Vagina (tissue), 2 donors: ENCODE measurements at places on chromosomes 4 and X.

GRCh38 chr4:148015058-148015457 lies 283.2 kb downstream of the ARHGAP10 start:
- DNase-seq, result no peak

DNA sequence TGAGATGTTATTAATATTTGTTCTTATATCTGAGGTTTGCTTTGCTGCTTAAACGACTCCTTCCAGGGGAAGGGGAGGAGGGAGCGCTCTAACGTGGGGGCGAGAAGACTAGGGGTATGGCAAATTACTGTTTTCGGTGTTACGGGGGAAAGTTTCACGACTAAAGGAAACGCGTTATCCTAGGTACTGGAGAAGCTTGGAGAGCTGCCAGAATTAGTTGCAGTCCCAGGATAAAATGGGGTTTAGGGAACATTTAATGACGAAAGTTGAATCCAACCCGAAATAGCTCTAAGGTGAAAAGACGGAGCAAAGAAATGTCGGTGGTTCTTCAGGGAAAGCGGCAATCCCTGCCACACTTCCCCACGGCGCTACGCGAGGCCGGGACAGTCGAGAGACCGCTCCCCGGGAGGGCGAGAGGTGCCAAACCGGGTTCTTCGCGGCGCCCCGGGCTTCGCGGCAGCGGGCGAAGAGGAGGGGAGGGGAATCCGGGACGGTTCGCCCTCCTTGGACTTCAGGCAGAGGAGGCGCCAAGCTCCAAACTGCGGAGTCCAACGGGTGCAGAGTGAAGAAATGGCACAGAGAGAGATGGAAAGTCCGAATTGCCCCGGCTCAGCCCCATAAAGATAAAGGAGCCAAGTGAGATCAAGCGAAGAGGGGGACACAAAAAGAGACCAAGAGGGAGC lies 724 bp downstream of the THOC2 start:
- no peak for DNase-seq

- no peak for DNase-seq
Measured at GRCh38 chrX:72258174-72258573, 18.9 kb downstream of the RPS4X start.

- no peak for DNase-seq
Measured at GRCh38 chrX:11575332-11575731, 90.4 kb downstream of the ARHGAP6 start.

- DNase-seq, result no peak
Measured at GRCh38 chrX:40290517-40290916, 192.8 kb upstream of the BCOR start.

DNA sequence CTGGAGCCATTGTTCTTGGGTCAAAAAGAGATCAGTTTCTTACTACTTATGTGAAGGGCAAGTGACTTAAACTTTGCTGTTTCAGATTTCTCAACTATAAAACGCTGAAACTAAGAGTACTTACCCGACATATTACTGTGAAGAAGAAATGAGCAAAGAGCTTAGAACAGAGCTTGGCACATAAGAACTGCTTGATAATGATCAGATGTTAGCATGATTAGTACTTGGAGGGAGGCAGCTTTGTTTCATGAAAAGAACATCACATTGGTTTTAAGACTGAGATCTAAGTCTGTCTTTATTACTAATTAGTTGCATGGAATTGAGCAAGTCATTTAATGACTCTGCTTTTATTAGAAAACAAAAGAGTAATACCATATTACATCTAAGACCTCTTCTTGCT lies 169.1 kb downstream of the ARHGAP24 start:
- DNase-seq, result no peak

- DNase-seq, result no peak
Measured at GRCh38 chr4:57124145-57124544, 14.0 kb upstream of the IGFBP7 start.

DNA sequence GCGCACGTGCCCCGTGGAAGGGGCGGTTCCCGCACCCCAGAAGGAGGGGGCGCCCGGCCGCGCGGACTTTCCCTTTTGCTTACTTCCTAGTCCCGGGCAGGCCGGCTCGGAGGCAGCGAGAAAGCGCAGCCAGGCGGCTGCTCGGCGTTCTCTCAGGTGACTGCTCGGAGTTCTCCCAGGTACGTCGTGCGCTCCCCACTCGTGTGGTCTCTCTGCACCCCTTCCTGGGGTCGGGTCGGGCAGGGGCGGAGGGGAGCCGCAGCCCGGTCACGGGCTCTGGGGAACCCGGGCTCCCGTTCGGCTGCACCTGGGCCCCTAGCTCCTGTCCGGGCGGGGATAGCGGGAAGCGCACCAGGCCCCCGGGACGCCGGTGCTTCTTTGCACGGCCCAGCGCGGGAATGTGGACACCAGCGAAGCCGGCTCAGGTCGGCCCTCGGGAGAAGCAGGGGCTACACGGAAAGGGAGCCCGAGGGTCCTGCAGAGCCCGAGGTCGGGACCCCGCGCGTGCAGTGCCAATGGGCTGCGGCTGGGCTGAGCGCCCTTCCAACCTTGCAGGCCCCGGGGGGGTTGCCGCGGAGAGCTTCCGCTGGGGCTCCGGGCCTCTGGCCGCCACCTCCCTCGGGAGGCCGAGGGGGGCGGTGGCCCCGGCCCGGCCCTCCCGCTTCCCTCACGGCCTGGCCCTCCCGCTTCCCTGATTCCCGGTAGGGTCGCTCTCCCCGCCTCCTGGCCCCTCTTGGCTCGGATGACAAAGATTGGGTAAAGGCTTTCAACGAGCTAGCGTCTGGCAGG lies at the start of gene TLR2:
Gene TLR2 (plus strand): TSS at position 99 of the 789 bp plus-strand sequence. CDS start 18,628 bp downstream, outside the sequence.
- DNase-seq, result no peak
